CMK (cell line): ENCODE measurements at places on chromosomes 4 and X.

GRCh38 chr4:37762991-37763368 is 63.5 kb upstream of the PGM2 start:
- DNase-seq = peak; percentile 53

DNA sequence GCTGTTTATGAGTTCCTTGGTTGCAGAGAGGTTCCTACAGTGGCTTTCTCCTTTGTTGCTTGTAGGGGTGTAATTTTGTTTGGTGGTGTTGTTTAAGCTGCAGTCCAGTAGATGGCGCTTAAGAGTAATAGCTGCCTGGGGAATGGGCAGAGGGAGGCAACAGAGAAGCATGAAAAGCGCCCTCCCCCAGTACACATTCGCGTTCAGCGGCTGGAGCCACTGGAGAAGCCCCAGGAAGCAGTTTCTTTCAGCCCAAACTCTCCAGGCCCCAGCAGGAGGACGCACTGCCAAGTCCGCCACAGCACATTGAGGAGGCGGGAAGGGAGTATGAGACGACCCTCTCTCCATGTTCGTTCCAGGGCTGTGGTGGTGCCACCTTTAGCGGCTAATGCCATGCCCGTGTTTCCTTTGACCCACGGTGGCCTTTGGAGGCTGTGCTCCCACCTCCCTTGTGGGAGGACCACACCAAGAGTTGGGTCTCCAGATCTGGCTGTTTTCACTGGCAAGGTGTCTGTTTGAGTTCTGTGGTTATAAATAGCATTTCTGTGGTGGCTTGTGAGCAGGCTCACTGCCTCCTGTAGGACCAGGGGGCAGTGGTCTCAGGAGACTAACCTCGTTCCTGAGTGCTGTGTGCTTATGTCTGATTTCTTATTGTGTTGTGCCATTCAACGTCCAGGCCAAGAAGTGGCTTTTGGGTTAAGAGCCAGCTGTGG is 252.3 kb downstream of the ARHGAP10 start:
- peak; percentile 32 for DNase-seq

- DNase-seq = no peak
These were observed 31.1 kb downstream of the GRID2 start for GRCh38 chr4:92334716-92335350.

DNA sequence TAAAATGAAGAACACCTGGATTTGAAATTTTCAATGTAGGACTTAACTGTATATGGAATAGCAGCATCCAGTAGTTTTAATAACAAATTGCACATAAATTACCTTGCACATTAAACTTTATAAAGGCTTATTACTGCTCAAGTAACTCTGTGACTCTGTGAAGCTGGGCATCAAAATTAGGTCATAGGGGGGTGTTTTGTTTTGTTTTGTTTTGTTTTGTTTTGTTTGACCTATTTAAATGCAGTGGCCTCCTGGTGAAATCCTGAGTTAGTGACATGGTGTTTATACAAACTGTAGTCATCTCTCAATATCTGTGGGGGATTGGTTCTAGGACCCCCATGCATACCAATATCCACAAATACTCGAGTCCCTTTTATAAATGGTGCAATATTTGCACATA is 51.9 kb upstream of the ADAD1 start:
- DNase-seq = no peak

DNA sequence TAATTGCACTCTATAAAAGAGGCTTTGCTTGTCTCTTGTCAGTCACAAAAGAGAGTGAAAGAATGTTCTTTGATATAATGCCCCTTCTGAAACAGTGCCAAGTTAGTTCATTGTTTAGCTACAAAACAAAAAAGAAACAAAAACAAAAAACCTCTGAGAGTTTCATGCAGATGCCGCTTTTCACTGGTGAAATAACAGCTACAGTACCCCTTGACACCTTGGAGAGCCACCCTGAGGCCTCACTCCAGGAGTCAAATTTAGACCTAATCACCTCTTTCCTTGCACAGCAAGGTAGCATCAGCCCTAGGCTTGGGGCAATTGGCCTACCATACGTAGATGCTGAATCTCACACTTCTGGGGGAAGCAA is 185.2 kb downstream of the UNC5C start:
- no peak for DNase-seq

- no peak for DNase-seq
These were observed 94.9 kb downstream of the TENM3 start for GRCh38 chr4:182338063-182338462.

- DNase-seq = no peak
These were observed 84.3 kb upstream of the PGRMC2 start for GRCh38 chr4:128371876-128372275.

DNA sequence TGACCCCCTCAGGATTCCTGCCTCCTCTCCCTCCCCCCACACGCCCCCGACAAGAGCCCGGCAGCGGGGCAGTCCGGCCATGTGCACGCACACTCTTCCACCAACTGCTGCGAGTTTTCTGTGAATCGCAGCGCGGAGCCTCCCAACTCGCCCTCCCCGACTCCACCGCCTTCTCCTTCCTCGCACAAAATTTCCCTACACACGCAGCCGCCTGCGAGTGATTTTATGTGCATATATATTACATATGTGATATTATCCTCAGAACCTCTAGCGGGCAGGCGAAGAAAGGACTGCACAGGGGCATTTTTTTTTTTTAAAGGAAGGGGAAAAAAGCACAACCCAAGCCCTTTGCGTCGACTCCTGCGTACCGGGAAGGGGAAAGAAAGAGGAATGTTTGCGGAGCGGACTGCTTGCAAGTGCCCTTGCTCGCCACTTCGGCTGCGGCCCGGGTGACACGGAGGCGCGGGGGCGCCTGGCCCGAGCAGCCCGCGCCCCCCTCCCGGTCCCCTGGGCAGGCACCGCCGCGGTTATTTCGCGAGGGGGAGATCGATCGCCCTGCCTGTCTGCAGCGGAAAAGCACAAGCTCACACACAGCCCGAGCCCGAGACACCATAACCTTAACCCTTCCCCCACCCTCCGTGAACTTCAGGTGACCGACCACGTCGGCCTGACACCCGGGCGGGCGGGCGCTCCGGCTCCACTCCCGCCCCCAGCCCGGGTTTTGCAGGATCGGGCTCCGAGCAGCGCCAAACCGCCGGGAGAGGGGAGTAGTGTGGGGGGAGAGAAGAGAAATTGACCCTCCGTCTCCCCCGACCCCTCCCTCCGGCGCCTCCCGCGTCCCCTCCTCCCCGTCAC is 2.3 kb downstream of the ZNF827 start:
- no peak for DNase-seq

- no peak for DNase-seq
These were observed 14.9 kb upstream of the PDE5A start for GRCh38 chr4:119643306-119644042.

- DNase-seq = no peak
These were observed 275.4 kb upstream of the CPEB2 start for GRCh38 chr4:14726877-14727361.

DNA sequence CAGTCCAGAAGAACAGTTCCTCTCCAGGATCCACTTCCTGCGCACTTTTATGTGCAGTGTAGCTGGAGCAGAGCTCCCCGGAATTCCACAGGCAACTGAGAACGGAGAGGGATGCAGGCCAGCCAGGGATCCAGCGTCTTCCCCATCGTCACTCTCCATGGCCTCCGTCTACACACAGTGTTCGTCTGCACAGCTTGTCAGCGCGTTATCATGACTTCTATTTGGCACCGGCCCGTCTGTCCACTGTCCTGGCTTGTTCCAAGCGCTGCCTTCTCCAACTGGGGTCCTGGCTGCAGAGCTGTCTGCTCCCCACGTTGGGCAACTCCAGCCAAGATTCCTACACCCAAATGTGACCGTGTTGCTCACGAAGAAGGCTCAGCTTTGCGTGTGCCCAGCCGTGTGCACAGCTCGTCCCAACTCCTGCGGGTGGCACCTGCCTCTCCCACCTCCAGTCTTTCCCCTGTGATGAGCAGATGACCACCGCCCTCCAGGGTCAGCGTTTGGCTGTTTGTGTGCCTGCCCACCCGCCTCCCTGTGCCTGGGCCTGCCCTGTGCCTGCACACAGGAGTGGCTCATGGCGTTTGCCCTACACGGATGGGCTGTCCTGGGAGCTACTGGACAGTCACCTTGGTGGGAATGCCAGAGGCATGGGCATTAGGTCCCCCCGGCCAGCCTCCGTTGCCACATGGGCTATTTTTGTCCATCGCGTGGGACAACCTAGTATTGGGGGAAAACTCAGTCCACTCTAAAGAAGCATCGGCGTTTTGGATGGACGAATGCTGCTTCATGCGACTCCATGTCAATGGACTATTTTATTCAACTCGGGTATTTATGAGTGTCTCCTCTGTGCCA is 2.2 kb upstream of the CTBP1 start:
- DNase-seq = no peak

DNA sequence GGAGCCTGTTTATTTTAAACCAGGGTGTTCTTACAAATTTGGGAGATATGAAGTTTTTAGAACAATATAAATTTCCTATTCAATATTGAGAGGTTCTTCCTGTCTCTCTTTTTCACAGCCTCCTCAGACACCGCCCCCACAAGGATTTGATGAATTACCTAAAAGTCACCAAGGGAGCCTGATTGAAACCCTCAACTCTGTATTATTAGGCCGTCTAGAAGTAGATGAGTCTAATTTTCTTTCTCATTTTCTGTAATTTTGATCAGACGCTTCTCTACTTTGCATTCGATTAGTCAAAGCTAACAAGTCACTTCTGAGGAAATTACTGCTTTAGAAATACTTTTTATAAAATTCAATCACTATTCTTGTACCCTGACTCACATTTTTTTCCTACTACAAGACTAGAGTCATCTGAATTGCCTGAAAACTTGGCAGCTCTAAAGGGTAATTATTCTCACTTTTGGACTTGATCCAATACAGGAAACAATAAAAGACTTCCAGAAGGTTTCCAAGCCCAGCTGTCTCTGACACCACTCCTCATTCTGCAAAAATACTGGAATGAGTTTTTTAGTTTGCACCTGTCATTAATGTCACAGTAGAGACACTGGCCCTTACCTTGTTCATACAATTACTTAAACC is 111.2 kb downstream of the ELOVL6 start:
- no peak for DNase-seq

GRCh38 chrX:55196688-55197087 is 23.5 kb upstream of the PAGE5 start:
- DNase-seq = no peak

- no peak for DNase-seq
These were observed 845 bp downstream of the ZAR1 start for GRCh38 chr4:48490680-48491513.

DNA sequence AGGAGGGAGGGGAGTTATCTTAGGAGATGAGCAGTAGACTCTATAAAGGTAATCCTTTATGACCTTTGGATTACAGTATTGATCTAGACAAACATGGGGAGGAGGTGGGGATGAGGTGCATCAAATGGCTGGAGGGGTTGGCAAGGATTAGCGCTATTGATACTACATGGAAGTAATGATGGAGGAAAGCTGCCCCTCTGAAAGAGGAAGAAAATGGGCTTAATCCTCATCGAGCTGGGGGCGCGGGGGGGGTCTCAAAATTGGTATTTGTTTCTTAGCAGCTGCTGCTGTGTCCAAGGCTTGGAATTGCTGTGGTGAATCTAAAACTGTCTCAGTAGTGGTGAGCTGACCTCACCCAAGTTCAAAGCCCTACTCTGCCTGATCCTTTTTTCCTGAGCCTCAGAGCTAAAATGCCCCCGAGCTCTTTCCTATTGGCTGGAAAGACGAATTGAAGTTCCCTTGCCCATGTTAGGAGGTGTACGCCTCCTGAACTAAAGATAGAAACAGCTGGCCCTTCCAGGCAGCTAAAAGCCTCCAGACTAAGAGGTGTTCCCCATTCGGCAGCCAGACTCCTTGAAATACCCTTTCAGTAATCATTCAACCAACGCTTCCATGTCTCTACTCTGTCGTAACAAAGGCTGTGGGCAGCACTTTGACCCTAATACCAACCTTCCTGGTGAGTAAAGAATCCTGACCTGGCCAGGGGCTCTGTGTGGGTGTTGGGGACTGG is at the start of gene ITGB1BP2:
TSS of gene ITGB1BP2 (plus strand) at position 556 of the 730 bp plus-strand sequence. CDS start at position 613, 57 bp downstream.
- DNase-seq = no peak

DNA sequence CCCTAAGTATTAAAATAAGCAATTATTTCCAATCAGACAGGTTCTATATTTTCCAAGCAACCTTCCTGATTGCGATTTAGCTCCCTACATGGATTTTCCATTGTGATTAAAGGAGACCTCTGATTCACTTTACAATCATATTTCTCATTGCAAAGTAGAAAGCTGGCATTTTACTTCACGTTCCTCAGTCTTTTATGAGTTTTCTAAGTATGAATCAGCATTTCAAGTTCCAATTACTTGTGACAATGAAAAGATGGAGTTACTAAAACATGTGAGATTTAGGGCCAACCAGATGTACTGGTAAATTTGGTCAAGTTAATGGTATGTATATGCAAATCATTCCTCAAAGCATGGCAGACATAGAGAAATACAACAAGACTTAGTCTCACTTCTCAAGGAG is 206.2 kb downstream of the KCNIP4 start:
- no peak for DNase-seq
